Brain (organoid and tissue), 16 donors: ENCODE measurements at places on chromosomes 7 and 10.

DNA sequence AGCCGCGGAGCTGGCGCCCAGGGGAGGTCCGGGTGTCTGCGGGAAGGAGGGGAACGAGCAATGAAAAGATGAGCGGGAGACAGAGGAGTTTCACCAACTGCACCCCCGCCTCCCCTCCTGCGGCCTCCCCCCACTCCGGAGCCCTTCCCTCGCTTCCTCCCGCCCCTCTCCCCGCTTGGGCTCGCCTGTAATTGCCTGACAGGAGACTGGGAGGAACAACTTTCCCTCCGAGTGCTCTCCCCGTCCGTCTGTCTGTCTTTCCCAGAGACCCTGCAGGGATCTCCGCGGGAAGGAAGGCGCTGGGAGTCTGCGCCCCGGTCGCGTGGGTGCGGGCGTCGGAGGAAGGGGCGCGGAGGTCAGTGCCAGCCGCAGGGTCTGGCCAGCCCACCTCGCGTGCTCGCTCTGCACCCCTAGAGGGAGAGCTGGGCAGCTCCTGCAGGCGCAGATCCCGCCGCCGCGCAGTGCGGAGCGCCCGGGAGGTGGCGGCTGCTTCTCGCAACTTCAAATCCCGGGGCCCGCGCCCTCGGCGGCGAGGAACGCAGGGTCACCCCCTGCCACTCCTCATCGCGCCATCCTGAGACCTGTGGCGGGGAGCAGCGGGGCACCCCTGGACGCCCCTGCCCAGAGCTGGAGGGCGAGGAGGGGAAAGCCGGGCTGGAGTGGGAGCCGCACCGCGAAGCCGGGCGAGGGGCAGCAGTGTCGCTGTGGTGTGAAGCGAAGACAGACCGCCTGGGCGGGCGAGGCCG lies 511 bp upstream of the NRP1 start:
- DNase-seq, result peak; percentile 87

DNA sequence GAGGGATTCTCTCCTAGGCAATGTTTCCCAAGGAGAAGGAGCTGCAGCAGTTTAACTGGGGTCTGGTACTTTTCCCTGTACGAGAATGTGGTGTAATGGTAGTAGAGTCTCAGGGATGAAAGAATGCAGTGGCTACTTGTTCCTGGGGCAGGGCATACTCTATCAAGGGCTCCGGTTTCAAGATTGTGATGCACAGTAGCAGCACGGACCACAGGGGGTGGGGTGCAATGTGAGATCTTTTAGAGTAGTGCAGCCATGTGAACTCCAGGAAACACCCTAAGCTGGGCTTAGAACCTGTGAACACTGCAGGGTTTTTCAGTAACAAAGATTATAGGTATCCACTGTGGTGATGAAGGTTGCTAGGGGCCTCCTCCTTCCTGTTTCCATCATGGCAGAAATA lies 903.9 kb downstream of the NRG3 start:
- no peak for DNase-seq

GRCh38 chr7:45717537-45718235 lies 143.5 kb downstream of the ADCY1 start:
- no peak for DNase-seq

- DNase-seq, result no peak
These were observed 19.6 kb upstream of the GSTK1 start for GRCh38 chr7:143243614-143244013.

- DNase-seq, result no peak
These were observed 169.2 kb downstream of the CTTNBP2 start for GRCh38 chr7:117704063-117704462.

GRCh38 chr10:60778971-60779796 lies 906 bp downstream of the CDK1 start:
- DNase-seq, result no peak

GRCh38 chr10:93711891-93712290 lies 9.5 kb upstream of the FRA10AC1 start:
- DNase-seq, result no peak

DNA sequence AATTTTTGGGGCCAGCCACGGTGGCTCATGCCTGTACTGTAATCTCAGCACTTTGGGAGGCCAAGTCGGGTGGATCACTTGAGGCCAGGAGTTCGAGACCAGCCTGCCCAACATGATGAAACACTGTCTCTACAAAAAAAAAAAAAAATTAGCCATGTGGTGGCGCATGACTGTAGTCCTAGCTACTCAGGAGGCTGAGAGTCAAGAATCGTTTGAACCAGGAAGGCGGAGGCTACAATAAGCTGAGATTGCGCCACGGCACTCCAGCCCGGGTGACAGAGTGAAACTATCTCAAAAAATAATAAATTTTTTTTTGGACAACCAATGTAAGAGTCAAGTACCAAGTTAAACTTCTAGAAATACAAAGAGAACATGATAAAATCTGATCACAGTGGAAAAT lies 164.6 kb downstream of the AVL9 start:
- no peak for DNase-seq

- DNase-seq, result no peak
These were observed 39.5 kb downstream of the ESYT2 start for GRCh38 chr7:158789842-158790241.

GRCh38 chr10:17026686-17027485 lies 102.7 kb downstream of the CUBN start:
- DNase-seq, result no peak

DNA sequence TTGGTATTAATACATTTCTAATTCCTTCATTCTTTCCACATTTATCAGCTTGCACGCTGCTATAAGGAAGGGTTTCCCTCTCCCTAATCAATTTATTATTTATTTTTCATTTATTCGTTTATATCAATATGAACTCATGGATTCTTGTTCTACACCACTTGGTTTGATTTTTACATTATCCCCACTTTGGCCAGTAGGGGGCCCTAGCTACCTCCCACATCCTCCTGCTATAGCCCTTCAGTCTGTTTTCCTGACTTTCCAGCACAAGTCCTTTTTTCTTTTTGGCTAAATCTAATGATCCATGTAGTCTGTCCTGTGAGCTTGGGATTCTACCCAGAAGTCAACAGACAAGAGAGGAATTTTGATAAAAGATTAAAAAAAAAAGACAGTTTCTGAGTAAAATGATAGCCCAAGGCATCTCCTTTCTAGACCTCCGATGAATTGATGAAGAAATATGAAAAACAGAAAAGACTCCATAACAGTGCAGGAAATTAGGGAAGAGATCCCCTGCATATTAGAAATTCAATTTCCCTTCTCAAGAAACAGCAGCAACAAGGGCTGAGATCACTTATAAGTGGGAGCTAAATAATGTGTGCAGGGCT lies 47.7 kb downstream of the LYZL2 start:
- DNase-seq, result no peak

- no peak for DNase-seq
These were observed 15.8 kb upstream of the ADAMTS14 start for GRCh38 chr10:70656489-70656888.
